ENCODE measurements at places on chromosomes 6 and 20. TPM values are rescaled to one million over a fixed set of nuclear protein-coding genes. Genes with fewer than 3 reads are reported as not detected.

DNA sequence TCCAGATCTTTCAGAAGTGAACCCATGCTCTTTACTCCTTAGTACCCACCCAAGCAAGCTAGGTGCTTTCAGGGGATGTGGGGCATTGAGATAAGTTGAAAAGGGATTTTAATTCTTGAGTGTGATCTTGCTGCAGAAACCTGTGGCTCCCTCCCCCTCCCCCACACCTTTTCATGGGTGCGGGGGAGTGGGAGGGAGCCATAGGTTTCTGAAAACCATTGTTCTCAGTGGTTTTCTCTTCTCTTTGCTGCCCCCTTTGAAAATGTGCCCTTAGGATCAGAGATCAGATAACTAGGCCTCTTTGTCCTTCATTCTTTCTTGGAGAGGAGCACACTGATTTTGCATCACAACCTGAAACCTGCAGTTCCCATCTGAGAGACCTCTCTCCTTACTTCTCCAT is 2.4 kb downstream of the PCSK2 start:
- no peak for DNase-seq

GRCh38 chr20:34180460-34181120 is 60.6 kb upstream of the ASIP start:
- DNase-seq = no peak

OR2H1 gene
- not detected for total RNA-seq

DNA sequence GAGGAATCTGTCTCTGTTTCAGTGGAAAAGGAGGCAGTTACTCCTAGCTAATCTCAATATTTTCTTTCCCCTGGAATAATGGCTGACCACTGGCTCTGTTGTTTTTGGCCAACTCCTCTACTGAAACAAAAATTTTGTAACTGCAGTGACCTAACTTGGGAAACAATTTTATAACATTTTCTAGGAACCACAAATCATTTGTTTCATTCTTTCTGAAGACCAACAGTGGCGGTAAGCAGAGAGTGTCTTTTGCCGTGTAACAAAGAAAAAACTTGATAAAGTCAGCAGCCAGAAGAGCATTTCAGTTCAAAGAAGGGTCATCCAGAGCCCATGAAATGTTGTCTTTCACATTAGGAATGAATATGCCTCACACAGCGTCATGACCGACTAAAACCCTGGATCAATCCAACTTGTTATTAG is 11.8 kb upstream of the BFSP1 start:
- no peak for DNase-seq

GRCh38 chr6:5205877-5206850 is 54.6 kb downstream of the LYRM4 start:
- DNase-seq = no peak

GSS gene
- total RNA-seq = 50.3 TPM

GRCh38 chr6:20569000-20569610 is 34.8 kb downstream of the CDKAL1 start:
- no peak for DNase-seq

MICB gene
- total RNA-seq = 18.5 TPM

ACTL10 gene
- 4.1 TPM for total RNA-seq

SASH1 gene
- 0.04 TPM for total RNA-seq

XKR7 gene
- 0.04 TPM for total RNA-seq

DNA sequence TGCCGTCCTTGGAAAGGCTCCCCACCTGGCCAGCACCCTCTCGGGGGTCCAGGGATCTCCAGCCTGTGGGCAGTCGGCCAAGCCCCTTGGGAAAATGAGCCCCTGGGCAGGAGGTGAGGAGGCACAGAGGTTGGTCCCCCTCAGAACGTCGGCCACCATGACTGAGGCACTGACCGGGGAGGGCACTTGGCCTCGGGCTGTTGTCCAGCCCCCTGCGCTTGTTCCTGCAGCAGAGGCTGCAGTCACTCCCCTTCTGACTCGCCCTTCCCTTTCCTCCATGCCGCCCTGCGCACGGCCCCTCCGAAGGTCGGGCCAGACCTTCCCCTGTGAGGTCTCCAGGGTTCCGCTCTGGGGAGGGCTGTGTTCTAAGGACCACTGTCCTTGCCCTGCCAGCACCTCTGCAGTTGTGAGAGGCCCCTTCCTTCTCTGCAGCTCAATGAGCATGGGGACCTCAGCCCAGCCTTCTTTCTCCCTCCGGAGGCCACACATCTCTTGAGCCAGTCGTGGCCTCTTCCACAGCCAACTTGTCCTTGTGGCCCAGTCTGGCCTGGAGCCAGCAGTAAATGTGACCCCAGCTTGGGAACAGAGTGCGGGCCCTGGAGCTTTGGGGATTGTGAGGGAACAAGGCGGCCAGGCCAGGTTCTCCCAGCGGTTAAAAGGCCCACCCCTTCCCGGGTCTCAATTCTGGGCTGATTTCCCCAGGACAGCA is 195.5 kb downstream of the DLL1 start:
- no peak for DNase-seq

DNA sequence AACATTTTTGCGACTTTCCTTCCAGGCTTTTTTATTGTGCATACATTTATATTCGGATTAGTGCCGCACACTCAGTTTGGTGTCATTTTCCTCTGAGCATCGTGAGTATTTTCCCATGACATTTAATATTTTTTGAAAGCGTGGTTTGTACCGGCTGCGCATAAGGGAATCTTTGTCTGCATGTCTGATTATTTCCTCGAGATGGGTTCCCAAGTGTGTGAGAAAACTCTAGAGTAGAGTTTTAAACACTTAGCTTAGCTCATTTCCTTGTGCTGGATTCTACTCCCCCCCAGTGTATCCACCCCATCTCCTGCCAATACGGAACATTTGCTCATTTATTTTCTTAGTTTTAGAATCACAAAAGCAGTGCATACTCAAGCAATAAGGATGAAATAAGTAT is 94.3 kb downstream of the CDC5L start:
- no peak for DNase-seq

GRCh38 chr6:28534875-28535274 is 9.2 kb downstream of the GPX5 start:
- DNase-seq = no peak

DNA sequence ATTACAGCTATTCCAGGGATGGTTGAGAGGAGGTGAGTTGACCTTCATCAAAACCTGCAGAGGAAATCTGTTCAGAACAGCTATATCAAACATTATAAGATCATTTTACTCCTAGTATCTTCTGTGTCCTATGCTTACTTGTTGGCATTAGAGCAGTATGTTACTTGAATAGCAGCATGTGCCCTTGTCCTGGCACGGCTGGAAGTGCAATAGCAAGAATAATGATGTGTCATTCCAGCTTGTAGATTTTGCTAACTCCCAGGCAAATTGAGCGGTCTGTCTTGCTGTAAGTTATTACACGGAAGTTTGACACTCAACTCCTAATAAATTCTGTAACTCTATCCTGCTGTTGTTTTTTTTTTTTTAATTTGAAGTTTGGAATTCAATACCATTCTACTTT is 385.5 kb downstream of the TENT5A start:
- no peak for DNase-seq

DNA sequence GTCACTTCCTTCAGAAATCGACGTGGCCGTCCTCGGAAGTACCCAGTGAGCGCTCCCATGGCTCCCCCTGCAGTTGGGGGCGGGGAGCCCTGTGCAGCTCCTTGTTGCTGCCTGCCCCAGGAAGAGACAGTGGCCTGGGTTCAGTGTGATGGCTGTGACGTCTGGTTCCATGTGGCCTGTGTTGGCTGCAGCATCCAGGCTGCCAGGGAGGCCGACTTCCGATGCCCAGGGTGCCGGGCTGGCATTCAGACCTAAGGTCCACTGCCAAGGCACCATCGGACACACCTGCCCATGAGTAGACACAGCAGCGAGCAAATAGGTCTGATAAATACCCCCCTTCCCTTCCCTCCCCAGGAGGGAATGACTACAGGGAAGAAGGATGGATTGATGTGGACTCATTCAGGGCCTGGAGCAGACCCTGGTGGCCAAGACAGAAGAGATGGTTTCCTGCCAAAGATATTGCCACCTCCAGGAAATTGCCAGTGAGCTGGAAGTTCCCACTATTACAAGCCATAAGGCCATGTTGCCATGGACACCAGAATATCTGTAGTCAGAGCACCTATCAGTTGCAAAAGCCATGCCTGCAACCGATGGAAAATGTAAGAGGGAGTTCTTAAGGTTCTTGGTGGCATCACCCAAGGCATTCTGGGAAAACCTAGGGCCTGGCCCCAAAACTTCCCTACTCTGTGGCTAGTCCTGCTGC is 4.2 kb downstream of the TCF19 start:
- no peak for DNase-seq

- no peak for DNase-seq
Measured at GRCh38 chr20:46991880-46992639, 97.4 kb downstream of the EYA2 start.
